NCI-H345 (cell line): ENCODE measurements at places on chromosomes 3 and 15.

GRCh38 chr3:122382888-122383666, at the start of gene MIX23:
Gene MIX23 (minus strand): TSS chr3:122383231. CDS start chr3:122383224, 7 bp downstream.
- peak; percentile 84 for DNase-seq

- DNase-seq = no peak
Observed at GRCh38 chr3:111837112-111837511, 22.0 kb upstream of the PHLDB2 start.

DNA sequence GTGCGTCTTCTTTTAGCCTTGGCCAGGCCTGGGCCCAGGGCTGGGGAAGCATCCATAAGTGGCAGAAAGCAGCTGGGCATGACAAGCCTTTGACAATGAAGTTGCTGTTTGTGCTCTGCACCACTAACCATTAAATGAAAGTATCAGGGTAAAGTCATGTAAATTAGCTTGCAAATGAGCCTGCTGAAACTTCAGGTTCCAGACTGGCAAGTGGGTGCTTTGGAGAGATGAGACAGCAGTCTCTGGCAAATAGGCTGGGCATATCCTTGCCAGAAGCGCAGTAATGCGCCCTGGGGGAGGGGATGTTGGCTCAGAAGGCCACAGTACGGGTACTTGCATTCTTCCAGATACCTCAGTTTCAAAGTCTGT, 40.7 kb downstream of the RAB6B start:
- DNase-seq = no peak

GRCh38 chr15:68256675-68257450, 20.7 kb upstream of the FEM1B start:
- no peak for DNase-seq

DNA sequence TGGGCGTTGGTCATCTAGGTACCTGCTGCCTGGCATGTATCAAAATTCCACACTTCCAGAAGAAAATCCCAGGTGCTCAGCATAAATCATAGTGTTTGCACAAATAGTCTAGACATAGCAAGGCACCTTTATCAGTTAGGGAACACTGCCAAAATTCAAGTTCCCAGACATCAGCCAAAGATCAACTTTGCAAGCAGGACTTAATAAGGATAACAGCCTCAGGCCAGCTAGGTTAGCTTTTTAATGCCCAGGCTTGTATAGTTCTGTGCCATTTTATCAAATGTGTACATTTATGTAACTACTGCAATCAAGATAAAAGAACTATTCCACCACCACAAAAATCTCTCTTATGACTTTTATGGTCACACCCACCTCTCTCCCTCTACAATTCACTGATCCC, 30.7 kb downstream of the DZIP3 start:
- no peak for DNase-seq

DNA sequence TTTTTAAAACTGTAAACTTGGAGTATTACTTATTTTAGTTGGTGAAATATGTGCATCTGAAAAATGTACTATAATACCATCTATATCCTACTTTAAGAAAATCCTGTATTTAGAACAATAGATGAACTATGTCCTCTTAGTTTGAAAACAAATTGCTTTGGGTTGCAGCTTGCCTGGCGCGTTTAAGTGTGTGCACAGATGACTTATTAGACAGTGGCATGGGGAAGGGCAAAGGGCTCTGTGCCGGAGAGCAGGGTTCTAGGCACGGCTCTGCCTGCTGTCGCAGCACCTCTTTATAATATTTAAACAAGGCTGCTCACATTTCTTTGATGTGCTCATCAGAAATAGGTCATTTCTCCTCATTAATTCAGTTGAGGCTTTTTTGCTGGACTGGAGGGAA, 10.0 kb downstream of the PXK start:
- no peak for DNase-seq

- DNase-seq = no peak
Observed at GRCh38 chr3:37229740-37230139, 55.4 kb upstream of the LRRFIP2 start.

- no peak for DNase-seq
Observed at GRCh38 chr3:189410522-189410921, 220.7 kb upstream of the TP63 start.

DNA sequence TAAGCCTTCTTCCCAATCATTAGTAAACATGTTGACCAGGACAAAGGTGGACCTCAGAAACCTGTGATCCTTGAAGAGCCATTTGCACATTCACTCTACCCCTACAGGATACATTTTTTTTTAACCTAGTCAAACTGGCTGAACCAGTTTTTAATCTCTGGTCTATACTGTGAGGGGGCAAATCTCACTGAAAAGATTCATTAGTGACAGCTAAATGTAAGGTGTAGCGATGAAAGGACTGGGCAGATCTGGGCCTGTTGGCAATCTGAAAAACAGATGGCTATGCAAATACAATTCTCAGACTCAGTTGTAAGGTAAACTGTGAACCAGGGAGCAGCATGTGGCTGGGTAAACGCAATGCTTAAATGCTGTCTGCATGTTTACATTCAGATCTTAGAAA, 75.6 kb upstream of the SNTN start:
- DNase-seq = peak; percentile 94

DNA sequence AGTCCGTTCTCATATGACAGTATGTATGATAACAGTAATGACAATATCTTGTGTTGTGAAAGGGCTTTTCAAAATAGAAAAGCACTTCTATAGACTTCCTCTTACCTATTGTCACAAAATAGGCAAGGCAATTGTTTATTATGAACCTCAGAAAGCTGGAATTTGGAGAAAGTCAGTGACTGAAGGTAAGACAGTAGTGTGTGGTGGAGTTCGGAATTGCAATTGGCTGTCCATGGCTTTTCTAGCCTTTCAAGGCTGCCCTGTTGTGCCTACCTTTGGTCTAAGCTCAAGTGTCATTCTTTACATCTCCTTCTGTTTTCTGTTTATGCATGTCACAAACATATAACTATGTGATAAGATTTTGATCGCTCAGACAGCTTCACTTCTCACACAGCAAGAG, 219.3 kb upstream of the NR2E3 start:
- no peak for DNase-seq

GRCh38 chr15:54599386-54599785, 597.4 kb downstream of the RSL24D1 start:
- no peak for DNase-seq

DNA sequence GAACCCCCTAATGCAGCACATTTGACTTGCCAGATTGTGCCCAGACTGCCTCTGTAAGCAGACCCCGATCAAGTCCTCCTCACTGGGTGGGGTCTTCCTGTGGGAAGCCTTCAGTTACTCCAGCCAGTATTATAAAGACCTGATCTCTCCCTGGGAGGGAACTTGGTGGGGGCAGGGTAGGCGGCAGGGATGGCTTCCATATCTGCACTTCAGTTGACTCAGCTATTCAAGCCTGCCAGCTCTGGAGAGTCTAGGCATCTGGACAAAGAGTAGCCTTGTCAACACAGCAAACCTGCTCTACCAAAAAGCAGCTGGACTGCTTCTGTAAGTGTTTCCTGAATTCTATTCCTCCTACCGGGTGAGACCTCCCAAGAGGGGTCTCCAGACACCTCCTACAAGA, 21.0 kb upstream of the SLC25A38 start:
- no peak for DNase-seq

DNA sequence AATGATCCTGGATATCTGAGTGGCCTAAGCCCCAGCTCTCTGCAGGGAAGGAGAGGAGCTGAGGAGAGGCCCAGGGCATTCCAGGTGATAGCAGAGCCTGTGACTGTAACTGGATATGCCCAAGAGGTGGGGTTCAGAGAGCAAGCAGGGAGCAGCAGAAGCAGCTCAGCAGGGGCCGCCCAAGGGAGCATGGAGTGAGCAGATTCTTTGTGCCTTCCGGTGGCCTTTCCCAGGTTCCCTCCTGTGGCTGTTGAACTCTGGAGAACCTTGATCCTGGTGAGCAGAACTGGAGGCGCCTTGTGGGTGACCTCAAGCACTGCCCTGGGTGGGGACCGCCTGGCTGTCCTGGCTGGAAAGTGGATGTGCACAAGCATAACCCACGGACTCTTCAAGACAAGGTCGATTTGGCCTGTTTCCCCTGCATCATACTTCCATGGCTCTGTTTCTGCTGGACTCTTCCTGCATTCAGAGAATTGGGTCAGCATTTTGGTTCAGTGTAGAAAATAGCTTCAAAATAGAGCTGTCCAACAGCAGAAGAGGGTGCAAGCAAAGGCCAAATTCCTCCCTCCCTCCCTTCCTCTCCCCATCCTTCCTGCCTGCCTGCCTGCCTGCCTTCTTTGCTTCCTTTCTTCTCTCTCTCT, 76.1 kb downstream of the ARNT2 start:
- DNase-seq = no peak

GRCh38 chr3:39191773-39192172, 622 bp downstream of the XIRP1 start:
- no peak for DNase-seq

GRCh38 chr3:25665315-25666280, 891 bp upstream of the TOP2B start:
- no peak for DNase-seq

GRCh38 chr3:172939651-172940293, 189.2 kb downstream of the ECT2 start:
- no peak for DNase-seq

- peak; percentile 58 for DNase-seq
Observed at GRCh38 chr15:79380755-79381497, 51.2 kb upstream of the MINAR1 start.

DNA sequence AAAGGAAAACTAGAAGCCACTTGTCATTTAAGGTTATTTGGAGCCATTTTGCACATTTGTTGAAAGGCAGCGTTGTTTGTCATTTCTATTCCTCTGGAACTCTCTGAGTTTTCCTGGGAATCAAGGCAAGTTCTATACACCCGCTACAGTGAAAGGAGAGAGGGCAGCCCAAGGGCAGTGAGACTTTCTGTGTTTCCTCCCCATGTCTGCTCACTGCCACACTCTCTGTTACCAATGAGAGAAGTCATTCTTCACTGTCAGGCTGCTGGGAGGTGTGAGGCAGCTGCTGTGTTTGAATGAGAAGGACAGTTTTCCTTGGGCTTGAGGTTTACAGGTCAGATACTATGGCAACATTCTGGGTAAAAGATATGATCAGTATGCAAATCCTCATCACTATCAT, 36.0 kb downstream of the ATP13A5 start:
- DNase-seq = no peak

DNA sequence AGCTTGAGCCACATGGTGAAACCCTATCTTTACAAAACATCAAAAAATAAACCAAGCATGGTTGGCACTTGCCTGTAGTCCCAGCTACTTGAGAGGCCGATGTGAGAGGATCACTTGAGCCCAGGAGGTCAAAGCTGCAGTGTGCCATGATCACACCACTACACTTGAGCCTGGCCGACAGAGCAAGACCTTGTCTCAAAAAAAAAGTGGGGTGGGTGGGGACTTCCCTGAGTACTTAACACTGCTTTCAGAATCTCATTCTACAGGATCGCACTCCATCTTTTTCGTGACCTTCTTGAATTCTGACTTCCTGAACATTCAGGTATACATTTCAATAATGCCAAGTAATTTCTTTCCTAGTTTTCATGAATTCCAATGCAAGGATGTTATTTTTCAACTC, 91.3 kb downstream of the PDE8A start:
- no peak for DNase-seq

GRCh38 chr15:69849232-69849610, 248.5 kb downstream of the TLE3 start:
- no peak for DNase-seq

GRCh38 chr3:178491751-178492150, 44.5 kb upstream of the KCNMB2 start:
- DNase-seq = no peak

DNA sequence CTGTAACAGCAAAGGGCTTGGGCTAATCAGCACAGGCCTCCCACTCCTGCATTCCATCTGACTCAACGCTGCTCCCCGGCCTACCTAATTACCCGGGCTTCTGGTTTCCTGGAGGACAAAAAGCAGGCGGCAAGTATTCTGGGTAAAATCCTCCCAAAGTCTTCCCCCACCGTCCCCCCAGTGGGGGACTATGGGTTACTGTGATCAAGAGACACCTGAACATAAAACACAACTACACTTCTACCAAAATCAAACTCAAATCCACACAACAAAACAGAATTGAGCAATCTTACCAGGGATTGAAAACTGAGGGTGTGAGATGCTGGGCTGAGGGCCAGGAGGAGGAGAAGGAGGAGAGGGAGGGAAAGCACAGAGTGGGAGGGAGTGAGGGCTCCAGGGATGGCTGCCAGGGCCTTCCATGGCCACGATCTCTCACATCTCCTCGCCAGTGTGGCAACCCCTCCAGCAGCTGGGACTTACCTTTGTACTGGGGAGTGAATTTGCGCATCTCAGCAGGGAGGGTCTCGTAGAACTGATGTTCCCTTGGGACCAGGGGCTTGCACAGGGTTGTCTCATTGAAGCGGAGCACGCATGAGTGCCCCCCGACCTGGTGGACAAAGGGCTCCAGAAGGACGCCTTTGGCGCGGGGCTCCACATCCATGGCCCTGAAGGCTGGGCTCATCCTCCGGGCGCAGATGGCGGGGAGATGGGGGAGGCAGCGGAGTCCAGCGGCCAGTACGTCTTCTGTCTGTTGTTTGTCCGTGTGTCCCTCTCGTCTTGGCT, 9.1 kb upstream of the NCKIPSD start:
- DNase-seq = peak; percentile 14

GRCh38 chr15:81604713-81605112, 230.7 kb upstream of the TMC3 start:
- DNase-seq = no peak

GRCh38 chr3:190048932-190049441, 71.7 kb downstream of the P3H2 start:
- DNase-seq = peak; percentile 21

GRCh38 chr3:53226142-53226840, 29.5 kb downstream of the TKT start:
- DNase-seq = no peak

GRCh38 chr3:149781211-149781610, 11.1 kb downstream of the ANKUB1 start:
- DNase-seq = no peak

GRCh38 chr3:178561239-178561638, 25.0 kb downstream of the KCNMB2 start:
- DNase-seq = no peak

DNA sequence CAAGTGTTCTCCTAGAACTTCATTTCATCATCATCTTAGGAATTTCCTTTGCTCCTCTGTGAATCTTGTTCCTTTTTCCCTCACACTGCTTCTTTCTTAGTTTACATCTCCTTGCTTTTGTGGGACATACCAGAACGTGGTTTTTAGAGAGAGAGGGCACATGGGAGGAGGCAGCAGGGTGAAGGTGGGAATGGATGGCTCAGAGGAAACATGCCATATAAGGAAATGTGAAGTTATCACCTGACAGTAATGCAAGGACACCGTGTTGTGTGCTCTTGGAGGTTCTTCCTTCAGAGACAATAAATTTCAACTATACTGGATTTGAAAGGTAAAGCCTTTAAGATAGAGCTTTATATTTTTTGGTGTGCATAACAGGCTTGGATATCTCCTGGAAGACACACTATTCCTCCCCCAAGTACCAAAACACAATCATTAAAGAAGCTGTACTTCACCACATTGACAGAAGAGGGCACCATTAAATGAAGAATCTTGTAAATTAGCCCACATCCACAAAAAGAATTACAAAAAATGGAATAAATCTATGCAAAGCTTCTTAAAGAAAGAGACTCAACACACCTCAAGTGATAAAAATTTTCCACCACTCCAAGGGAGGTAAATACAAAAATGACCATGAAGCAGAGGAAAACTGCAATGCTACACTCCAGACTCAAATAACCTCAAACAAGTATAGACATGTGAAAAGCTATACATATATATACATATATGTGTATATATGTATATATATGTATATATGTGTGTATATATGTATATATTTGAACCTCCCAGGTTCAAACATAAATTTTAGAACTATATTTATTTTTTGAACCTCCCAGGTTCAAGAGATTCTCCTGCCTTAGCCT, 26.1 kb downstream of the RPL39L start:
- DNase-seq = no peak
